Activated CD4-positive, alpha-beta memory T cell treated with anti-CD3 and anti-CD28 coated beads, Interleukin-2, amount 10 ng/mL, durations not matched to agents 7 days and 5 days (primary cell): ENCODE measurements at places on chromosomes 12 and 14. TPM values are rescaled to one million over a fixed set of nuclear protein-coding genes. Genes with fewer than 3 reads are reported as not detected.

DNA sequence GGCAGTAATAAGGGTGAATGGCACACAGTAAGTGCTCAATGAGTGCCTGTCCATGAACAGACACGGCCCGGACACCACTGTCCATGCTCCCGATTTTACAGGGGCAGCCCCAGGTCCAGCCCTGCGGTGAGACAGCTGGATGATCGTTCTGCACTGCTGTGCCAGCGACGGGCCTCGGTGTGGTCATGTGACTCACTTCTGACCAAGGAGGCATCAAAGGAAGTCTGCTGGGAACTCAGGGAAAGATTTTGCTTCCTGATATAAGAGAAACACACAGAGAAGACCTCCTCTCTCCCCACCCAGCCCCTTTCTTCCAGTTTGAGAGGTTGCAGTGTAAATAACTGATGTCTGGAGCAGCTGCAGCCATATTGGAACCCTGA lies 126.6 kb downstream of the SCARB1 start:
- no peak for DNase-seq
- H3K27me3 ChIP-seq: peaks cover 28% of the 10 kb centered on the region
- H3K4me3 ChIP-seq: no peak overlapping the region
- no peaks in the 10 kb centered on the region for H3K36me3 ChIP-seq
- no peak overlapping the region for H3K27ac ChIP-seq

DNA sequence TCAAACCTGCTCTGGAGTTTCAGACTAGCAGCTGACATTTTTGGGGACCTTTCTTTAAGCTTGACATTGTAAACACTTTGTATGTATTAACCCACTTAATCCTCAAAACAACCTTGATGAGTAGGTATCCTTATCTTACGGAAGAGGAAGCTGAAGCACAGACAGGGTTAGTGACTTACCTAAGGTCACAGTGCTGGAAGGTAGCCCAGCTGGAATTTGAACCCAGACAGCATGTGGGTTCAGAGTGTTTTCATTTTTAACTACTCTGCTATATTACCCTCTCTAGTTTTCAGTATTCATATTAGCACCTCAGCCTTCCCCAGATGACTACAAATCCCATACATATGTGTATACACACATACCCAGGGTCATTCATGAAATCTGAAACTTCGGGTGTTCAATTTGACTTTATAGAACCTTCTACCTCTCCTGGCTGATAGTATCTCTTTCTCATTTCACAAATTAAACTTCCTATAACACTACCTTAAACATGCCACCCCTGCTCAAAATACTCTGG lies 13.9 kb downstream of the LPCAT3 start:
- peaks cover 22% of the 10 kb centered on the region for H3K36me3 ChIP-seq
- H3K27me3 ChIP-seq: no peaks in the 10 kb centered on the region
- H3K4me1 ChIP-seq: peaks cover 14% of the 10 kb centered on the region

The LRR1 gene
- total RNA-seq: 53.2 TPM

- H3K27ac ChIP-seq: no peak overlapping the region
- H3K4me3 ChIP-seq: no peak overlapping the region
- DNase-seq: no peak
- H3K27me3 ChIP-seq: peaks cover 8% of the 10 kb centered on the region
Measured at GRCh38 chr14:72010474-72010873, 78.2 kb downstream of the RGS6 start.

DNA sequence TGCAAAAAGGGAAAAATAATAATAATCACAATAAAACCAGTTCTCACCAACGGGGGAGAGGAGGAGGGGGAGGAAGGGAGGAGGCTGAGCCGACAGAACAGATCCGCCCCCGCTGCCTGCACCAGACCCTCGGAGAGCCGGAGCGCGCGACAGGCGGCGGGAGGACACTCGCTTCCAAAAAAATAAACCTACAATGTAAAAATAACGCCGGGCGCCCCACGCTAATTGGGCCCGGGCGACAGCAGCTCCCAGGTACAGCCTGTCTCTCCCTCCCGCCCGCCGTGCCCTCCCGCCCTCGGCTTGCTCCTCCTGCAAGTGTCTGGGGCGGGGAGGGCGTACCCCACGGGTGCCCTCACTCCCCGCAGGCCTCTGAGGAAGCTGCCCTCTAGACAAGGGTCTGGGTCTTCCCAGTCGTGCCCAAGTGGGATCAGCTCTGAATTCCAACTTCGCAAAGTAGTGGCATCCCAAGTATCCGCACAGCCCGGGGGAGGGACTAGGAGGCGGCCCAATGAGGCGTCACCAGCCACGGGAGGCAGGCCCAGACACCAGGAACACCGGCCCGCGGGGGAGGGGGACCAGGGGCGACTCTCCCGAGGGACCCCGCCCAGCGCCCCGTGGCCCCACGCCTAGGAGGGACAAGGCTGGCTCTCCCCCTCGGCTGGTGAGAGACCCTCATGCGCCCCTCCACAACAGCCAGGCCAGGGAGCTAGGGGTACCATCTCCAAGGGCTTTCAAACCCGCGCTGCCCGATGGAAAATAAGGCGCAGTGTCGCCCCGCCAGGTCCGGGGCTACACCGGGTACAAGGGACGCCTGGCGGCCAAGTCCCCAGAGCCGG lies 1.0 kb downstream of the NCOR2 start:
- H3K4me3 ChIP-seq: peak overlapping the region; percentile 94
- H3K27me3 ChIP-seq: peaks cover 2% of the 10 kb centered on the region
- H3K27ac ChIP-seq: peak overlapping the region; percentile 74
- peaks cover 12% of the 10 kb centered on the region for H3K4me1 ChIP-seq

The ZNF219 gene
- 5.8 TPM for total RNA-seq

The MUCL1 gene
- not detected for total RNA-seq

GRCh38 chr12:916240-916639 lies 33.3 kb downstream of the RAD52 start:
- no peak for DNase-seq
- no peaks in the 10 kb centered on the region for H3K27me3 ChIP-seq
- peaks cover 22% of the 10 kb centered on the region for H3K4me1 ChIP-seq
- peaks cover 70% of the 10 kb centered on the region for H3K36me3 ChIP-seq
- H3K4me3 ChIP-seq: no peak overlapping the region

The CEP83 gene
- 12.8 TPM for total RNA-seq

GRCh38 chr12:94277426-94278000 lies 129.1 kb downstream of the PLXNC1 start:
- H3K36me3 ChIP-seq: peaks cover 34% of the 10 kb centered on the region
- DNase-seq: no peak
- H3K4me3 ChIP-seq: no peak overlapping the region
- no peaks in the 10 kb centered on the region for H3K27me3 ChIP-seq
- no peak overlapping the region for H3K27ac ChIP-seq

GRCh38 chr12:117352206-117352605 lies 9.2 kb downstream of the NOS1 start:
- H3K36me3 ChIP-seq: no peaks in the 10 kb centered on the region
- DNase-seq: no peak
- no peaks in the 10 kb centered on the region for H3K4me1 ChIP-seq
- H3K27me3 ChIP-seq: no peaks in the 10 kb centered on the region
- H3K4me3 ChIP-seq: no peak overlapping the region

GRCh38 chr12:115598871-115599811 lies 678.4 kb downstream of the MED13L start:
- H3K4me3 ChIP-seq: no peak overlapping the region
- no peaks in the 10 kb centered on the region for H3K4me1 ChIP-seq
- no peak for DNase-seq
- H3K27me3 ChIP-seq: peaks cover 3% of the 10 kb centered on the region

The ARPC3 gene
- 466 TPM for total RNA-seq

The MGAT4C gene
- not detected for total RNA-seq
